Activated CD8-positive, alpha-beta T cell treated with anti-CD3 and anti-CD28 coated beads, Interleukin-2, amount 10 ng/mL, durations not matched to agents 7 days and 5 days (primary cell): ENCODE measurements at places on chromosomes 6 and 20.

GRCh38 chr6:139708337-139709199, 334.1 kb upstream of the CITED2 start:
- H3K36me3 ChIP-seq, result no peaks in the 10 kb centered on the region
- DNase-seq, result no peak
- no peak overlapping the region for H3K27ac ChIP-seq
- H3K4me3 ChIP-seq, result no peak overlapping the region

DNA sequence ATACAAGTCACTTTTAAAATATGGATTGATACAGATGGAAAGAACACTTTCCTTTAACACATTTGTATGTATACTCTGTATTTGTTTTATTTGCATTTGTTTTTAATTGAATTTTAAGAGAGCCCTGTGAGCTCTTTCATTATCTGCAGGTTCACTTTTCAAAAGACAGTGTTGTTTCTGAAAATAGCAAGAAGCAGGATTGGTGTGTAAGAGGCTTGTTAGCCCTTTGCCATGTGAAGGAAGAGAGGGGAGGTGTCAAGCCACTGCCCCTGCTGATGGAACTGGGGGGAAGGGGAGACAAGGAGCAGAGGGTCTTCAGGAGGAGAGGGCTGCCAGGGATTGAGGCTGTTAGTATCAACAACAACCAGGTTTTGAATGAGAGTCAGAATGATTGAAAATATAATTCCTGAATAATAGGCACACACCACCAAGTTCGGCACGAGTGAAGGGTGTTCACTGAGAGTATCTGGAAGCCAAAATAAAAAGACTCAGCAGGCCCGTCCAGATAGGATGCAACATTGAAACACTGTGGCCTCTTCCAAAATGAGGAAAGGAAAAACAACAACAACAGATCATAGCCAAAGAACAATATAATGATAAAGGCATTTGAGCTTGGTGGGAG, 12.6 kb upstream of the PBOV1 start:
- no peaks in the 10 kb centered on the region for H3K36me3 ChIP-seq
- no peak overlapping the region for H3K4me3 ChIP-seq
- H3K27ac ChIP-seq, result no peak overlapping the region
- no peaks in the 10 kb centered on the region for H3K4me1 ChIP-seq

DNA sequence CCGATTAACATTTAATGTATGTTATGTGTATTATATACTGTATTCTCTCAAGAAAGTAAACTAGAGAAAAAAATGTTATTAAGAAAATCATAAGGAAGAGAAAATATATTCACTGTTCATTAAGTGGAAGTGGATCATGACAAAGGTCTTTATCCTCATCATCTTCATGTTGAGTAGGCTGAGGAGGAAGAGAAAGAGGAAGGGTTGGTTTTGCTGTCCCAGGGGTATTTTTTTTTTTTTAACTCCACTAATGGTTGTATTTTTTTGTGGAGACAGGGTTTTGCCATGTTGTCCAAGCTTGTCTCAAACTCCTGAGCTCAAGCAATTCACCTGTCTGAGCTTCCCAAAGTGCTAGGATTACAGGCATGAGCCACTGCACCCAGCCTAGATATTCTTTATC, 11.0 kb downstream of the ECT2L start:
- H3K36me3 ChIP-seq, result no peaks in the 10 kb centered on the region
- H3K4me1 ChIP-seq, result peaks cover 3% of the 10 kb centered on the region
- no peak for DNase-seq
- H3K4me3 ChIP-seq, result no peak overlapping the region
- no peak overlapping the region for H3K27ac ChIP-seq

DNA sequence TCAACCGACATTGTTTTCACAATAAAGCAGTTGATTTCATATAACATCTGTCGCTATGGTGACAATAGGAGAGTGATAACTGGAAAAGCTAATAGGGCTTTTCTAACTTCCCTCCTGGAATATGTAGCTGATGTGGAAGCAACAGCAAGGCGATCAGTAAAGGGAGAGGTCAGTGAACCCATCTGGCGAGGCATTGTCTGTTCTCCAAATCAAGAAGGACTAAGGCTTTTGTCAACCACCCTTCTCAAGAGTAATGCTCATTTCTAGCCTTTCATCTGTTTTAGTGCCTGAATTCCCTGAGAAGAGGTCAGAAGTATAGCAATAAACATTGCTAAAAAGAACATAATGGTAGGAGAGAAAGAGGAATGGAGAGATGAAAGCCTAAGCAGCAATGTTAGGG, 201.3 kb downstream of the AKAP7 start:
- DNase-seq, result no peak
- H3K27ac ChIP-seq, result no peak overlapping the region
- no peak overlapping the region for H3K4me3 ChIP-seq

- no peak for DNase-seq
- H3K4me3 ChIP-seq, result no peak overlapping the region
- no peaks in the 10 kb centered on the region for H3K36me3 ChIP-seq
- H3K27me3 ChIP-seq, result peaks cover 2% of the 10 kb centered on the region
These were observed 45.9 kb upstream of the SPTLC3 start for GRCh38 chr20:12962895-12963294.

DNA sequence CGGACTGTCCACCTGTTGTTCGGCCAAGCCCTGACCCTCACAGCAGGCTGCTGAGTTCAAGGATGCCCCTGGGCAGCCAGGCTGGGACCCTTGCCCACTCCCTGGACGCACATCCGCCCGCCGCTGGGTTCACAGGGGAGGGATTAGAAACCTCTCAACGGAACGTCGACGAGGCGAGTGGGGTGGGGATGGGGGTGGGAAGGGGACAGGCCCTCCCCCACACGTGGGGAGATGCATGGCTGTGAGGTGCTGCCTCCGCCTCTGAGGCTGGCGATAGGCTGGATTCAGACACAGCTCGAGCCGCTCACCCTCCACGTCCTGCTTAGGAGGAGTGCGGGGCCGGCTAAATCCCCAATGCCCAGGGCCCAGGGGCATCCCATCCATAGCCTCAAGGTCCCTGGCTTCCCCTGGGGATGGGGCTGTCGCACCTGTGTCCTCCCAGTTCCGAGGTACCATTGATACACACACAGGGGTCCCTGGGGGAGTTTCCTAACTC, 90.6 kb upstream of the BHLHE23 start:
- H3K27me3 ChIP-seq, result no peaks in the 10 kb centered on the region
- no peaks in the 10 kb centered on the region for H3K36me3 ChIP-seq
- H3K4me1 ChIP-seq, result peaks cover 4% of the 10 kb centered on the region
- H3K27ac ChIP-seq, result no peak overlapping the region
- no peak overlapping the region for H3K4me3 ChIP-seq
- no peak for DNase-seq

- H3K27ac ChIP-seq, result no peak overlapping the region
- no peak overlapping the region for H3K4me3 ChIP-seq
- H3K36me3 ChIP-seq, result no peaks in the 10 kb centered on the region
- H3K27me3 ChIP-seq, result peaks cover 18% of the 10 kb centered on the region
- H3K4me1 ChIP-seq, result no peaks in the 10 kb centered on the region
These were observed 113.9 kb upstream of the PROKR2 start for GRCh38 chr20:5430670-5431069.

GRCh38 chr6:130159956-130160355, 62.8 kb downstream of the SAMD3 start:
- H3K27me3 ChIP-seq, result no peaks in the 10 kb centered on the region
- no peak overlapping the region for H3K27ac ChIP-seq
- H3K36me3 ChIP-seq, result peaks cover 38% of the 10 kb centered on the region

GRCh38 chr20:63889241-63890200, 5.4 kb upstream of the DNAJC5 start:
- DNase-seq, result no peak
- H3K4me3 ChIP-seq, result no peak overlapping the region
- peaks cover 12% of the 10 kb centered on the region for H3K4me1 ChIP-seq
- H3K27ac ChIP-seq, result no peak overlapping the region

- H3K4me3 ChIP-seq, result peak overlapping the region; percentile 39
- H3K27ac ChIP-seq, result peak overlapping the region; percentile 82
- DNase-seq, result no peak
- peaks cover 25% of the 10 kb centered on the region for H3K36me3 ChIP-seq
These were observed 36.0 kb upstream of the MPC1 start for GRCh38 chr6:166418691-166419143.

- peaks cover 20% of the 10 kb centered on the region for H3K4me1 ChIP-seq
- no peaks in the 10 kb centered on the region for H3K27me3 ChIP-seq
- no peak overlapping the region for H3K4me3 ChIP-seq
These were observed 141.3 kb downstream of the MAP3K7 start for GRCh38 chr6:90445533-90446108.

DNA sequence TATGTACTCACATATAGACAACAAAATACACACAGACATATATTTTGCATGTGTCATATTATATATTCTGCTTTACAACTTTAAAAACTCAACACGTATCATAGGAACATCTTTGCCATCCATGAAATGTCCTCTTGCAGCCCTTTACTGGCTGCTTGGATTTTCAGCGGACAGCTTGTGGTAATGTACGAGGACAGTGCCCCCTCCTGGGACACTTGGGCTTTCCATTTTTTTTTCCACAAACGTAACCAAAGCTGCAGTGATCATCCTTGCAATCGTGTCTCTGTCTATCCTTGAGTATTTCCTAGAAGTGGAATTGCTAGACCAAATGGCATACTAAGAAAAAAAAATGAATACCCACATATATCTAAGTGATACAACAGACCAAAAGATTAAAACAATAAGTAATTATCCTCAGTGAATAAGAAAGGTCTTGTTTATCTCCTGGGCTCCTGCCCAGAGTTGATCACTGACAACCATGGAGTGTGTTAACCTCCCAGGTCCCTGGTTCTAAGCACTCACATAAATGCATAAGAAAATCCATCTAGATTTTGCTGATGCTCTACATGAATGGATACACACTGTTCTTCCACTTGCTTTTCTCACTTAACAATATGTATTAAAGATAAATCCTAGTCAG, 18.1 kb downstream of the BPI start:
- H3K4me1 ChIP-seq, result no peaks in the 10 kb centered on the region
- no peak overlapping the region for H3K4me3 ChIP-seq
- no peaks in the 10 kb centered on the region for H3K36me3 ChIP-seq
- no peak overlapping the region for H3K27ac ChIP-seq
- H3K27me3 ChIP-seq, result peaks cover 12% of the 10 kb centered on the region

DNA sequence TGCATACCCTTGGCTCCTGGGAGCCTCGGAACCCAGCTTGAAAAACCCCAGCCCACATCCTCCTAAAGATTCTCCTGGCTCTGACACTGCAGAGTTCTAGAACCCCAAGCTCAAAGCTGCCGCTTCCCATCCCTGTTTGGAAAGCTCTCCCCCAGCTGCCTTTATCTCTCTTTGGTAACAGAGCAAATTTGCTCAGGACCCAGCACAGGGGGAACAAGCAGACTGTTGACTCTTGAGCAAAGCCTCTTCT, 38.9 kb downstream of the HNF4A start:
- H3K4me3 ChIP-seq, result no peak overlapping the region
- no peak for DNase-seq
- no peak overlapping the region for H3K27ac ChIP-seq
- peaks cover 6% of the 10 kb centered on the region for H3K27me3 ChIP-seq
- no peaks in the 10 kb centered on the region for H3K4me1 ChIP-seq

- H3K36me3 ChIP-seq, result no peaks in the 10 kb centered on the region
- H3K4me1 ChIP-seq, result peaks cover 19% of the 10 kb centered on the region
- H3K4me3 ChIP-seq, result no peak overlapping the region
- H3K27ac ChIP-seq, result no peak overlapping the region
- DNase-seq, result no peak
These were observed 19.4 kb upstream of the TFAP2A start for GRCh38 chr6:10434235-10434634.

- H3K4me1 ChIP-seq, result no peaks in the 10 kb centered on the region
- H3K27me3 ChIP-seq, result peaks cover 3% of the 10 kb centered on the region
- no peak overlapping the region for H3K4me3 ChIP-seq
- no peak overlapping the region for H3K27ac ChIP-seq
These were observed 100.8 kb downstream of the MTFR2 start for GRCh38 chr6:136149311-136149710.

DNA sequence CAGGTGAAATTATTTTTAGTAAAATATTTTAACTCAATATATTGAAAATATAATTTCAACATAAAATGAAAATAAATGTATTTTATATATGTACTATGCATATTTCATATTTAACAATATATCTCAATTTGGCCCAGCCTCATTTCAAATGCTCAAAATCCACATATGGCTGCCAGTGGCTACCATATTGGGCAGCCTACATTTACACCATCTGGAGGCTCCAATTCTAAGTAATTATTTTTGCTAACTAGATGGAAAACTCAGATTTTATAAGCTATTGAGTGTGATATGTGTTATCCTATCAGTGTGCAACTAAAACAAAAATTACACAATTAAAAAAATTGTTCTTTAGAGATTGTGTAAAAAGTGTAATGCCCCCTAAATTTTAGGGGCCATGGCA, 96.9 kb downstream of the SOX4 start:
- DNase-seq, result no peak
- H3K4me3 ChIP-seq, result no peak overlapping the region
- H3K36me3 ChIP-seq, result no peaks in the 10 kb centered on the region
- no peak overlapping the region for H3K27ac ChIP-seq

DNA sequence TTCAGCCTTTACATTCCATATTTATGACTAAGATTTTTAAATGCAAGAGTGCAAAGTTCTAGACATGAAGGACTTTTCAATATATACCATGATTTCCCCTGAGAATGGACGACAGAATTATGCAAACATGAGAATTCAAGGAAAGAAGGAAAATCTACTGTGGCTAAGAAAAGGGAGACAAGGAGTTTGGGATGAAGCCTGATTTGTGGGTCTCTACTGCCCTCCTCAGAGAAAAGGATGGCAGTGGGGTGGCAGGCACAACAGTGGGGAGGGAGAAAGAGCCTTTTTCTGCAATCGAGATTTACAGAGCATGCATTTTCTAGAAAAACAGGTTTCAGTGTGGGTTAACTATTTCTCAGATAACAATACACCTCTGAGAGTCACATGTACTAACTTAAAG, 466.9 kb upstream of the NRSN1 start:
- no peak overlapping the region for H3K27ac ChIP-seq
- H3K27me3 ChIP-seq, result no peaks in the 10 kb centered on the region
- H3K4me3 ChIP-seq, result no peak overlapping the region
- H3K36me3 ChIP-seq, result no peaks in the 10 kb centered on the region
- no peak for DNase-seq

GRCh38 chr6:131998255-131998982, 47.2 kb upstream of the CCN2 start:
- H3K4me3 ChIP-seq, result no peak overlapping the region
- no peak overlapping the region for H3K27ac ChIP-seq
- no peaks in the 10 kb centered on the region for H3K36me3 ChIP-seq
- H3K27me3 ChIP-seq, result no peaks in the 10 kb centered on the region
- DNase-seq, result no peak
- H3K4me1 ChIP-seq, result peaks cover 2% of the 10 kb centered on the region
